Stimulated activated CD8-positive, alpha-beta memory T cell treated with anti-CD3 and anti-CD28 coated beads, Interleukin-12 subunit alpha, Interleukin-12 subunit beta, amount 100 ng/mL, for 4 hours (primary cell): ENCODE measurements at places on chromosomes 16 and 17.

GRCh38 chr16:78290395-78290794 is 190.9 kb downstream of the WWOX start:
- no peak for DNase-seq

GRCh38 chr16:79334127-79334526 is 266.4 kb downstream of the MAF start:
- no peak for DNase-seq

DNA sequence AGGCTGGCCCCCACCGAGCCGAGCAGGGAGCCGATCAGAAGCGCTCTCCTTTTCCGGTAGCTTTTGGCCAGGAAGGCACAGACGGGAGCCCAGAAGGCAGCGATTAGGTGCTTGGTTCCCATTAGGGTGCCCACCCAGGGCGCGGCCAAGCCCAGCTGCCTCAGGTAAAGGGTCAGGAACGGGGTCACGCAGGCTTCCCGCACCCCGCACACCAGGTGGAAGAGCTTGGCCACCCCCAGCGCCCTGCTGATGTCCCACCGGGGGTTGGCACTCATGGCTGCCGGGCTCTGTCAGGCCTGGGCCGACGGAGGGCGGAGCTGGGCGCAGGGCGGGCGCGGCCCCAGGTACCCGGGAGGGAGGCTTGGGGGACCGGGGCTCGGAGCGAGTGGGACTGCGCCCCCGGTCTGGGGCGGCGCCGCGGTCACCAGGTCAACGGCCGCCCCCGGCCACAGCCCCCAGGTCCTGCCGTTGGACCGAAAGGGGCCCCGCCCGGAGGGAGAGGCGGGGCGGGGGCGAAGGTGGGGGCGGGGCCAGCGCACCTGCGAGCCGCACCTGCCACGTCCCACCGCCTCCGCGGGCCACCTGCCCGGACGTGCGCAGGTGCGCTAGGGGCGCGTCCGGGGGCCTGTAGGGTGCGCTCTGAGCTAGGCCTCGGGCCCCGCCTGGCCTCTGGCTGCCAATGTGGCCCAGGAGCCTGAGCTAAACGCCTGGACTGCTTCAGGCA is at the start of gene MFSD6L:
Gene MFSD6L (minus strand): TSS at position 520 of the 724 bp plus-strand sequence. CDS start 245 bp downstream, at position 275.
- DNase-seq: no peak

DNA sequence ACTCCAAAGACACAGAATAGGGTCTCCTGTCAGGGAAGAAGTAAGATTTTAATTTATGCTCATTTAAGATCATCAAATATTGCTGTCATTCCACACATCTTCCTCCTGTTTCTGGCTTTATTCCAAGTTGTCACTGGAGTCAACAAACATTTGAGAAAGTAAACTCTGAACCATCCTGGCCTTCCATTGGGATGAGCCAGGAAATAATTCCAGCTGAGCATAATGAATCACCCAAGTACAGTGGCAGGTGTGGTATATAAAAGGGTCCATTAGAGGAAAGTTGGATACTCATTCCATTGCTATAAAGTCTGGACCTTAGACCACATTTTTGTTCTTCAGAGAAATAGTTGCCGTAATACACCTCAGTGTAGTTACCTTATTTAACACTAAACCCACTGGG is 246.1 kb downstream of the SLC39A11 start:
- DNase-seq: no peak

DNA sequence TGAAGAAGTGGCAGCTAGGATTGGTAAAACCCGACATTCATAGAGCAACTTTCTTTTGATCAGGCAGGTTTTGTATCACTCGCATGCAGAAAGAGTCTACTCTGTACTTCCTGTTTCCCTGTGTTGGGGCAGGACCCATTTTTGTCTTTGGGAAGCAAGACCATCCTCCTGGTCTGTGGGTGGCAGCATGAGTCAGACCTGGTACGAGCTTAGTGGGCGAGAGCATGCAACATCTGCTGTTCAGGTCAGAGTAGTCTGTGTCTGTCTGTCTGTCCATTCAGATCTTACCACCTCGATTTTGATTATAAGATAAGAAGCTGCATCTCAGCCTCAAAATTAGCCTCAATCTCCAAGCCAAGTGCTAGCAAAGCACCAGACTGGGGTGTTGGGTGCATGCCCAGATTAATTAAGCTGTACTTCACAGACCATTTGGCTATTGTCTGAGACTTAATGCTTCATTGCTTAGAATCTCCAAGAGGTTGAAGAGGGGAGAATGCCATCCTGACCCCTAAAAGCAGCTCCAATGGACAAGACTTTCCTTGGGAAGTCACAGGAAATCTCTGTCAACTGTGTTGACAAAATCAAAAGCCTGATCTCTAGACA is 110.9 kb downstream of the XYLT1 start:
- DNase-seq: no peak

- no peak for DNase-seq
These were observed 8.7 kb upstream of the IL4R start for GRCh38 chr16:27304881-27305745.

DNA sequence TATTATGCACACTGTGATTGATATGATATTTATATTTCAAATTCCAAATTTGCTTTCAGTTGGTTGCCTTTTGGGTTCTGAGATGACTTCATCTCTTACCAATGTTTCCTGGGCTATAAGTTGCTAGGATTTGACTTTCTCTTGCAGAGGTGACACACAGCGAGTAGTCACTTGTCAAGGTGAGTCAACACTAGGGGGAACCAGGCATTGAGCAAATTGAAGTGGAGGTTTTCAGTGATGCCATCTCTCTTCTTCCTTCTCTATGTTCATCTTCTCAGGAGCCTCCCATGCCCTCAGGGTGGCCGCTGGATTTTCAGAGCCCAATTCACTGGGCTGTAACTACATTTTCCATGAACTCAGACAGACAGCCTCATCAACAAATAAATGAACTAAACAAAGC is 6.0 kb upstream of the CPD start:
- DNase-seq: no peak

DNA sequence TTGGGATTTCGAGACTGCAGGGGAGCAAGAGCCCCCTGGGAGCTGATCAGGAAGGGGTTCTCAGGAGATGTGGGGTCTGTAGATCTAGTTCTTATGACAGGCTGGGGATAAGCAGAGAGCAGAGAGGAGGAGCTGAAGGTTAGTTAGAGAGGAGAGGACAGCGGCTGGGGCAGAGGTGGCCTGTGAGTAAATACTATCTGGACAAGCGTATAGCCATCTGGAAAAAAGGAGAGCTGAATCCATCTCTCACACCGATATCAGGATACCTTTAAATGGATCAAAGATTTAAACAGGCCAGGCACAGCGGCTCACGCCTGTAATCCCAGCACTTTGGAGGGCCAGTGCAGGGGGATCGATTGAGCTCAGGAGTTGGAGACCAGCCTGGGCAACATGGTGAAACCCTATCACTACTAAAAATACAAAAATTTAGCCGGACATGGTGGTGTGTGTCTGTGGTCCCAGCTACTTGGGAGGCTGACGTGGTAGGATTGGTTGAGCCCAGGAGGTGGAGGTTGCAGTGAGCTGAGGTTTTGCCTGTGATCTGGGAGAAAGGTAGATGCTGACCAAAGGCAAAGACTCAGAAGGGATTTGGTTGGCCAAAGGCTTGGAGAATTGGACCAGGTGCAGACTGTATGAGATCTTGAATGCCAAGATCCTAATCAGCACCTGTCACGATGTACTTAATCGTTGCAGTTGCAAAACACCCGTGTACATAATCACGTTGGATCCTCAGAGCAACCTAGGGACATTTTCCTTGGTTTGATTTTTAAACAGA is 18.9 kb upstream of the SLC25A19 start:
- DNase-seq: no peak

DNA sequence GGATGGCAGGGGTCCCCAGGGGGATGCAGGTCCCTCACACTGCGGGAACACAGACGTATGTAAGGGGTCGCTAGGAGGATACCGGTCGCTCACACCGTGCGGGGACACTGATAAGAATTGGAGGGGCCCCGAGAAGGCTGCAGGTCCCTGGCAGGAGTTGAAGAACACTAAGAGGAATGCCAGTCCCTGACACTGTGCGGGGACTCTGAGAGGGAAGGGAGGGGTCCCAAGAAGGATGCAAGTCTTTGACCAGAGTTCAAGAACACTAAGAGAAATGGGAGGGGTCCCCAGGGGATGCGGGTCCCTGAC is 510 bp downstream of the ERCC4 start:
- no peak for DNase-seq
